ENCODE measurements at places on chromosomes 16 and 17. TPM values are rescaled to one million over a fixed set of nuclear protein-coding genes. Genes with fewer than 3 reads are reported as not detected.

DNA sequence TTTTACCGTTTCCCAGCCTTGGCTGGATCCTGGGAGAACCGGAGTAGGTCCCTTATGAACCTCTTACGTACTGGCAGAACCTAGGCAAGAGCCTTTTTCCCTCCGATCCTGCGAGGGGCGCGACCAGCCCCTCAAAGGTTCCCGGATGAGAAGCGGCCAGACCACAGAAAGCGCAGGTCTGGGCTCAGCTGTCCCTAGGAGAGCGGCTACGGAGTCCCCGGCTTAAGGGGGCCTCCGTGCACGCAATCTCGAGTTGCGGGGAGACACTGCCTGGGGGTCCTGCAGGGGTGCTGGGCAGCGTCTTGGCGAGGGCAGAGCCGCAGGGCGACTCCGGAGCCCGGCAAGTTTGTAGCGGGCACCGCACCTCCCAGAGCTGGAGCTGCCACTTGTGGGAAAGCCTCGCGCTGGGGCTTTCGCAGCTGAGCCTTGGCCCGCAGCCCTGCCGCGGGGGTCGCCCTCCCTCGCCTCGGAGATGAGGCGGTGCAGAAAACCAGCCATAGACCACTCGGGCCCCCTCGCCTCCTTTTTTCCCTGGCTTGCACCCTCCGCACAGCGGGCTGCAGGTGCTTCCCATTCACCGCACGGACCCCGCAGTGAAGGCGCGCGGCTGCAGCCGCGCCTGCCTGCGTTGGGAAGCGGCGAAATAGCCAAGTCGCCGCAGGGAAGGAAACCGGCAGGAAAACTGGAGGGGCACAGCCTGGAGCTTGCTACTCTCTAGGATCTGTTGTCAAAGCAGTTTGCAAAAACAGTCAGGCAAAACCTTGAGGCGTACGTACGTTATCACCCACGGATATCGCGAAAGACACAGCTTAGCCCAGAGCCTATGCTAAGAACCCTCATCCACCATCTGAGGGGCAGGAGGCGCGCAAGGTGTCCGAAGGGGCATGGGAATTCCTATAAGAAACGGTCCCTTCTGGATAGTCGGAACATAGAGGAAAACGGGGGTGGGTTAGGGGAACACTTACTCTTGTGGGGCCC is 834 bp downstream of the CDH8 start:
- no peaks in the 10 kb centered on the region for H3K36me3 ChIP-seq
- H3K27ac ChIP-seq, result no peak overlapping the region
- H3K4me3 ChIP-seq, result no peak overlapping the region
- no peak for DNase-seq

DNA sequence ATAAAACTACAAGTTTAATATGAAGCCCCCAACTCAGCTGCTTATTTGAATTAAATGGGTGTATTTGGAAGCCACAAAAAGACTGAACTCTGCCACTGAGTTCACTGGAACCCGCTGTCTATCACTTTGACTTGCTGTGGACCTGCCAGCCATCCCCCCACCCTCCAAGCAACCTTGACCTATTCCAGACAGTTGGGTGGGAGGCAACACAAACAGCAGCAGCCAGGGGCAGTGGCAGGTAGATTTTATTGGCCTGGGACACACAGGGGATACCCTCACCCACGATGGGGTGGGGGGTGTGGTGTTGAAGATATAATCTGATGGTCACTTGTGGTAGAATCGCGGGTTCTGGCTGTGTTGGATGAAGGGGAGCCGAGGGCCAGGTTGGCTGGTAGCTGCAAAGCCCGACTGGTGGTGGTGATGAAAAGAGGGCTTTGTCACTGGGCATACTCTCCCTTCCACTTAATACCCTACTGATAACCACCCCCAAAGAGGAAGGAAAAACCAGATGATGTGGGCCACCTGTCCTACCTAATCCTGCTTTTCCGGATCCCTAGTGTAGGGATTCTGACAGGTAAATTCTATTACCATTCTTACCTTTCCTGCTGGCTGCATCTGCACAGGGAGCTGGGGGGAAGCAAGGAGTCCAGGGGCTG is 2.6 kb downstream of the GPS2 start:
- no peaks in the 10 kb centered on the region for H3K27me3 ChIP-seq
- peak overlapping the region; percentile 23 for H3K27ac ChIP-seq
- no peak overlapping the region for H3K4me3 ChIP-seq
- peaks cover 69% of the 10 kb centered on the region for H3K4me1 ChIP-seq
- H3K36me3 ChIP-seq, result peaks cover 63% of the 10 kb centered on the region

GRCh38 chr16:81566086-81567007 is 121.7 kb downstream of the CMIP start:
- no peaks in the 10 kb centered on the region for H3K36me3 ChIP-seq
- peaks cover 18% of the 10 kb centered on the region for H3K4me1 ChIP-seq
- no peaks in the 10 kb centered on the region for H3K27me3 ChIP-seq
- H3K27ac ChIP-seq, result no peak overlapping the region

GRCh38 chr17:64150237-64151015 is 20.5 kb upstream of the ERN1 start:
- H3K4me1 ChIP-seq, result peaks cover 15% of the 10 kb centered on the region
- no peaks in the 10 kb centered on the region for H3K27me3 ChIP-seq
- H3K27ac ChIP-seq, result no peak overlapping the region
- H3K4me3 ChIP-seq, result no peak overlapping the region

DNA sequence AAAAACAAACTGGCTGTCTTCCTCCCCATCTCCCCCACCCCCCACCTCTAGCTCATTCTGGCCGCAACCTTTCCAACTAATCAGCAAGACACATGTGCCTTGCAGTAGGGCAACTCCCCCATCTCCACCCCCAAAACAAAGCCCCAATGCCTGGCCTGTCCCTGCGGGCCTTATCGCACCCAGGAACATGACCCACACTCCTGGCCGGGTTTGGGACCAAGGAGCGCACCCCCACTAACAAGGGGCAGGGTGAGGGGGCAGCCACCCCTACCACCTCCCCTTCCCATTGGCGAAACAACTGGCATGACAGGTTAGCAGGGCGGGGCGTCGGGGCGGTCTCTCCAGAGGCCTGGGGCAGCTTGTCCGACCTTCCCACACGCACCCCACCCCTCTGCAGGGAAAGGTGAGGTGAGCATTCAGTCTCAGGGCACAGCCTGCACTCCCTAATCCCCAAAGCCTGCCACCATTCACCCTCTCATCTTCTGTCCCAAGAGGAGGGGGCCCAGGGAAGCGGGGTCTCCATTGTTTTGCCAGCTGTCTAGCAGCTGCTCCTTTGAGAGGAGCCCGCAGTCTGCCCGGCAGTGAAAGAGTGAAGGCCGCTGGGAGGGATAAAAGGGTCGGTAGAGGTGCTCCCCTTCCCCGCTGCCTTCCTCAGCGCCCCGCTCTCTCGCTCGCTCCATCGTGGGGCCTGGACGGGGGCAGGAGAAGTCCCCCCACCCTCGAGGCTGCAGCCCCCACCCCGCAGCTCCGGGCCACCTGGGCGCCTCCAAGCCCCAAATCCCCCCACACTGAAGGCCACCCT is 765 bp downstream of the MYO18A start:
- no peaks in the 10 kb centered on the region for H3K27me3 ChIP-seq
- no peak overlapping the region for H3K27ac ChIP-seq
- no peaks in the 10 kb centered on the region for H3K36me3 ChIP-seq
- peak overlapping the region; percentile 21 for H3K4me3 ChIP-seq
- peaks cover 45% of the 10 kb centered on the region for H3K4me1 ChIP-seq

Gene KRTAP4-4
- not detected for total RNA-seq

Gene SP6
- 0.17 TPM for total RNA-seq

Gene KCNJ2
- not detected for total RNA-seq
